Right lung (tissue), 10 donors: ENCODE measurements at places on chromosomes 13 and 19. TPM values are rescaled to one million over a fixed set of nuclear protein-coding genes. Genes with fewer than 3 reads are reported as not detected.
A peak's percentile ranks its signal among the peaks of the same experiment; 100 is the strongest.

GRCh38 chr13:42873081-42873480, 91.7 kb downstream of the FAM216B start:
- no peak for DNase-seq

The IZUMO2 gene
- 1.2 TPM for polyA plus RNA-seq

DNA sequence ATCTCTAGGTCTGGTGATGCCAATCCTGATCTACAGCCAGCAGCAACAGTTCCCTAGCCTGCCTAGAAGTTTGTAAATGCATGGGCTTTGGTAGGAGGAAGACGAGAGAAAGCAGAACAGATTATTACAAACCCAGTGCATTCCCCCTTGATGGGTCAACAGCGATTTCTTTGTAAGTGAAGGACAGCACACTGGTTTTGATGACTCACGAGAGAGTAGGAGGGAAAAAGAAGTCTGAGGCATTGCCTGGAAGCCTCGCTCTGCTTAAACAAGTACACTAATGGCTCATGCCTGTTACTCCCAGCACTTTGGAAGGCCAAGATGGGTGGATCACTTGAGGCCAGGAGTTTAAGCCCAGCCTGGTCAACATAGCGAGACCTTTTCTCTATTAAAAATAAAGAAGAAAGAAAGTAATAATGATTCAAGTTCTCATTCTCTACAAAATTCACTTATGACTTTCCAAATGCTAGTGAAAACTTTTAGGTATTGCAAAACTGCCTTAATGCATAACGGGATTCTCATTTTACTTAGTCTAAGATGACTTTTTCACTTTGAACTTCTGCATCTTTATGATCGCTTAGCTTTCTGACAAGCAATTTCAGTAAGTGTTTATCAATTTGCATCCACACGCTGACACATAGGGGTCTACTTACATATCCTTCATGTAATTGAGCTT, 47.7 kb upstream of the USPL1 start:
- DNase-seq, result no peak

- DNase-seq, result no peak
Observed at GRCh38 chr19:17346109-17346671, 8.8 kb downstream of the GTPBP3 start.

- no peak for DNase-seq
Observed at GRCh38 chr13:113292021-113292862, 4.8 kb upstream of the LAMP1 start.

The C1QTNF9 gene
- 0.33 TPM for polyA plus RNA-seq

The PRR20C gene
- not detected for polyA plus RNA-seq

The KLC3 gene
- polyA plus RNA-seq, result 0.76 TPM

The ZNF568 gene
- 26.9 TPM for polyA plus RNA-seq

The SGCG gene
- 15.3 TPM for polyA plus RNA-seq

The ZNF20 gene
- 6.9 TPM for polyA plus RNA-seq

DNA sequence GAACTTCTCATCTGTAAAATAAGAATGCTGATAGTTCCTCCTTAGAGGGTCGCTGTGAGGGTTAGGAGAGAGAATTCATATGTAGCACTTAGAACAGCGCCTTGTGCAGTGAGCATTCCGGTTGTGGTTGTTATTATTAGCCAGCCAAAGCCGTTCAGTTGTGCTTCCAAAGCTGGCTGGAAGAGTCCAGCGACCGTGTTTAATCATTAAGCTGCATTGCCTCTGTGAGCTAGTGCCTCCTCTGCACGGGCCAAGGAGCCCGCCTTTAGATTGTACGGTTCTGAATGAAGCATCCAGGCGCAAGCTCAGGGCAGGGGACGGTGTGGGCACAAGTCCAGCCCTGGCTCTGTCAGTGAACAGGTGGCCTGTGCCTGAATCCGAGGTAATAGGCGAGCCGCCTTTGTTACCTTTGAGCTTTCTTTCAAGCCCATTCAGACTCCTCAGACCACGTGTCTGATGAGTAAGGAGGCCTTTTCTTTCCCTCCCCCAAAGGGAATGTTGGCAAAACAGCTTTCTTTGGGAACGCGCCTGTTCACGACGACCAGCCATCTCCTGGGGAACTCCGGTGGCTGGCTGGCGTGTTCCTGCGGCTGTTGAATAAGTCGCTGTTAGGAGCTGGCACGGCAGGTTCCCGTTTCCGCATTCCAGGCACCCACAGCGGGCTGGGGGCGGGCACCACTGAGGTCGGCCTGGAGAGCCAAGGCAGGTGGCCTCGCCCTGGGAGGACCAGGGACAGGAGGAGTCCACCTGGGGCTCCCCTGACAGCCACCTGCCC, 25.1 kb downstream of the SIPA1L3 start:
- DNase-seq, result peak; percentile 53

The CD37 gene
- polyA plus RNA-seq, result 48.7 TPM

The ZNF625 gene
- 16.0 TPM for polyA plus RNA-seq
